ENCODE measurements at places on chromosomes 2 and 18.

DNA sequence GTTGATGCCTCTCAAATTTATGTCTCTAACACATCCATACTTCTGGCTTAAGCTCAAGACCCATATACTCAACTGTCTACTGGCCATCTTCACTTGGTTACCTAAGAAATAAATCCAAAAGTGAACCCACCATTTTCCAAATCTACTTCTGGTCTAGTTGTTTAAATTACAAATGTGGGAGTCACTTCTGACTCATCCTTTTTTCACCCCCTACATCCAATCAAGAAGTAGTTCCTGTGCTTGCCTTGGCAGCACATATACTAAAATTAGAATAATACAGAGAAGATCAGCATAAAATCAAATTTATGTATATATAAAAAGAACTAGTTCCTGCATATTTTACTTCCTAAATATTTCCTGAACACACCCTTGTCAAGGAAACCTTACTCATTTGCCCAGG lies 53.6 kb downstream of the STRN start:
- H3K4me3 ChIP-seq = no peak overlapping the region
- H3K4me1 ChIP-seq = no peaks in the 10 kb centered on the region
- H3K27me3 ChIP-seq = no peaks in the 10 kb centered on the region
- H3K36me3 ChIP-seq = peaks cover 2% of the 10 kb centered on the region

DNA sequence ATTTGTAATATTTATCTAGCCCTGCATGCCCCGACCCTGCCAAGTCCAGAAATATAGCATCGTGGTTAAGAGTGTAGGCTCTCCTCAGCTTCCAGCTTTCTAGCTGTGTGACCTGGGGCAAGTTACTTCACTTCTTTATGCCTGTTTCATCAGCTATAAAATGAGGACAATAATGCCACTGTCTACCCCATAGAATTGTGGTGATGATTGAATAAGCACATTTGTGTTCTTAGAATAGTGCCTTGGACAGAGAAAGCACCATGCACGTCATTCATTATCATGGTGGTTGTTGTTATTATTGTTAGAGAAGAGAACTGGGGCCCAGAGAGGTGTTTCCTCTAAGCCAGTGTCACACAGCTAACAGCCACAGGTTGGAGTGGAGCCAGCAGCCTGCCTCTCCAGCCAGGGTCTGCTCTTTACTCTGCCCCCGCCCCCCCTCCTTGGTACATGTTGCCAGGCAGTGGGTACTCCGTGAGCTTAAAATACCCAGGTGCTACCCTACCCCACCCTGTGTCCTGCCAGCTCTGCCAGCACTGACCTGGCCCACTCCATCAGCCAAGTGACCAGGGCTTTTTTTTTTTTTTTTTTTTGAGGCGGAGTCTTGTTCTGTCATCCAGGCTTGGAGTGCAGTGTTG lies 202.1 kb downstream of the CTIF start:
- H3K4me3 ChIP-seq = no peak overlapping the region
- H3K27ac ChIP-seq = no peak overlapping the region
- peaks cover 4% of the 10 kb centered on the region for H3K27me3 ChIP-seq

DNA sequence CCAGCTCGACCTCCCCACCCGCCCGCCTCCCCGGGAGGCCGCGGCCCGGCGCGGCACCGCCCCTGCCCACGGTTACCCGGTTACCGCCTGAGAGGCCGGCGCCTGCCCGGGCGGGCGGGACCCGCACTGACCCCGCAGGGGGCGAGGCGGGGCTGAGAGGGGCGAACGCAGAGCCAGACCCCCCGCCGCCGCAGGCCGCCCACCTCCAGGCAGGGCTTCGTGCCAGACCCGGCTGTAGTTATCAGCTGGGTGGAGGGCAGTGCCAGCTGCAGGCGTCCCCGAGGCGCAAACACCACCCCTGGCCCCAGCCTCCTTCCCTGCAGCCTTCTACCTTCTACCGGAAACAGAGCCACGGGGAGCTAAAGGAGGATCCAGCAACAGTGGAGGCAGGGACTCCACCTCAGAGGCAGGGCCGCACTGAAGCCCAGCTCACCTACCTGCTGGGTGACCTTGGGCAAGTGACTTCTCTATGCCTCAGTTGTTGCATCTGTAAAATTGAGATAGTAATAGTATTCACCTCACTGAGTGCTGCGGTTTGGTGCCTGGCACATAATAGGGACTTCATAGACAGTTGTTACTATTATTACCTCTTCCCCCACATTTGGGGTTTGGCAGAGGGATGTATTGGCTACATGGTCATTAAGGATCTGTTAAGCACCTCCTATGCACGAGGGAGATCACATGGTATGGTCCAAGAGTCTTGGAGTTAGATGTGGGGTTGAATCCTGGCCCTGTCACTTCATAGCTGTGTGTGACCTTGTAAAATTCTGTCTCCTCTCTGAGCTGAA lies 231.6 kb upstream of the SMAD2 start:
- H3K4me3 ChIP-seq = peak overlapping the region; percentile 44
- H3K4me1 ChIP-seq = peaks cover 7% of the 10 kb centered on the region
- H3K36me3 ChIP-seq = no peaks in the 10 kb centered on the region
- no peak overlapping the region for H3K27ac ChIP-seq
- DNase-seq = no peak

- H3K27ac ChIP-seq = no peak overlapping the region
- H3K4me1 ChIP-seq = no peaks in the 10 kb centered on the region
- peaks cover 16% of the 10 kb centered on the region for H3K27me3 ChIP-seq
- H3K36me3 ChIP-seq = no peaks in the 10 kb centered on the region
- no peak overlapping the region for H3K4me3 ChIP-seq
Observed at GRCh38 chr18:58221060-58221725, 177.2 kb downstream of the NEDD4L start.

DNA sequence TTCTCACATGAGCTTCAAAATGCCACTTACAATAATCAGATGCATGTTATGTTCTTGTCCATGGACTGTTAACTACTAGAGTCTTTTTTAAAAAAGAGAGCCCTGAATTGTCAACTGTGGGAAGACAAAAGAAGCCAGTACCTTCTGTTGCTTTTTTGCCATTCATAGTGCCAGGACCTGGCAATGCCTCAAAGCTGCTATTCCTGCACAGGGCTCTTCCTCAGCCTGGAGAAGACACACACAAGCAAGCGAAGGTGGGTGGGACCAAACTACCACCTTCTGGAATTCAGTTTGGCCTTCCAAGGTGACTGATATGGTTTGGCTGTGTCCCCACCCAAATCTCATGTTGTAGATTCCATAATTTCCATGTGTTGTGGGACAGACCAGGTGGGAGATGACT lies 160.6 kb downstream of the AFF3 start:
- no peak overlapping the region for H3K4me3 ChIP-seq
- H3K27me3 ChIP-seq = peaks cover 5% of the 10 kb centered on the region
- no peak overlapping the region for H3K27ac ChIP-seq
- DNase-seq = no peak
- no peaks in the 10 kb centered on the region for H3K36me3 ChIP-seq

DNA sequence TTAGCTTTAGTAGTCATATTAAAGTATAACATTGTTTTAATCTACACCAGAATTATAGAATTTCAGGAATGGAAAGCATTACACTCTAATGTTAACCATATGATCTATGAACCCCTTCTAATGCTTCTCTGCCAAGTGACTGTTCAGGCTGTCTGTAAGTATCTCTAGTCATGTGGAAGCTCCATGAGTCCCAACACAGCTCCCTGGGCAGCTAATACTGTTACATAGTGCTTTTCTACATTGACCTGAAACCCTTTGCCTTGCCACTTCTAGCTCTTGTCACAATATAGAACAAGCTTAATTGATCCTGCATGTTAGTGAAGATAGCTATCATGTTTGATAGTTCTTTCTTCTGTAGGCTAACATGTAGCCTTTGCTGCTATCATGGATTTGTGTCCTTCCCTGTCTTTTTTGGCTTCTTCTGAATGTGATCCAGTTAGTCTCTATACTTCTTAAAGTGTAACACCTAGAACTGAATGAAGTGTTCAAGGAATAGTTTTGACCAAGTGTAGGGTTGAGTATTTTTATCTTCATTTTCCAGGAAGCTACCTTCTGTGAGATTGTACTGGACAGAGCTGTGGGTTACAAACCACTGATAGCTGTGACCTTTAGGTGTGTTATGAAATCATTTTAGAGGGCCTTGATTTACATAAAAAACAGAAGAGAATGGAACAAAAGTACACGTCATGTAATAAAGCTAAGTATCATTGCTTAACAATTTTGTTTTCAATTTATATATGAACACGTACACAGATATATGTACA lies 23.7 kb downstream of the BABAM2 start:
- H3K27ac ChIP-seq = peak overlapping the region; percentile 69
- H3K4me1 ChIP-seq = peaks cover 26% of the 10 kb centered on the region
- no peak overlapping the region for H3K4me3 ChIP-seq
- H3K27me3 ChIP-seq = no peaks in the 10 kb centered on the region

GRCh38 chr2:81304154-81304830 lies 999.7 kb upstream of the LRRTM1 start:
- no peak overlapping the region for H3K4me3 ChIP-seq
- DNase-seq = no peak
- H3K27ac ChIP-seq = no peak overlapping the region

- H3K36me3 ChIP-seq = no peaks in the 10 kb centered on the region
- no peak overlapping the region for H3K27ac ChIP-seq
- no peaks in the 10 kb centered on the region for H3K4me1 ChIP-seq
- no peak overlapping the region for H3K4me3 ChIP-seq
- no peak for DNase-seq
Observed at GRCh38 chr2:106863387-106863786, 22.6 kb downstream of the ST6GAL2 start.

- H3K4me1 ChIP-seq = peaks cover 6% of the 10 kb centered on the region
- H3K36me3 ChIP-seq = peaks cover 1% of the 10 kb centered on the region
- H3K4me3 ChIP-seq = no peak overlapping the region
- H3K27ac ChIP-seq = no peak overlapping the region
Observed at GRCh38 chr2:3193443-3194330, 183.9 kb downstream of the EIPR1 start.

GRCh38 chr2:222076973-222077690 lies 221.7 kb downstream of the PAX3 start:
- H3K36me3 ChIP-seq = no peaks in the 10 kb centered on the region
- H3K4me3 ChIP-seq = no peak overlapping the region
- no peaks in the 10 kb centered on the region for H3K4me1 ChIP-seq
- H3K27me3 ChIP-seq = no peaks in the 10 kb centered on the region
- no peak for DNase-seq

DNA sequence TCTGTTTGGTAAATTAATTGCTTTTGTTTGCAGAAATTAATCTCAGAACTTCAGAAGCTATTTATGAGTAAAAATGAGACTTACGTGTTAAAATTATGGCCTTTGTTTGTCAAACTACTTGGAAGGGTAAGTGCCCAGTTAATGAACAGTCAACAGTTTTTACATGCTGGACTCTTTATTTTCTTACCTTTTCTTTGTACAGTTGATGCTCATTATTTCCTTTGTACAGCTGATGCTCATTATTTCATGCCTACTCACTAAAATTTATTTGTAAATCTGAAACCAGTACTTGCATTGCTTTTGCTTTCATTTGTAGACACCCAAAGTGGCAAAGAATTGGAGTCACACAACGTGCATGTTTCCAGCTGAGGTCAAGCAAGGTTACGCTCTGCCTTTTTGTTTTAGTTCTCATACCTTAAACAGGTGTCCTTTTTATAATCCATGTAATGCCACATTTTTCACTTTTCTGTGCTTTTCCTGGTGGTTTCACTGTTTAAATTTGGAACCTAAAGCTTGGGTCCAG lies 13.3 kb downstream of the RIF1 start:
- H3K4me1 ChIP-seq = peaks cover 36% of the 10 kb centered on the region
- peaks cover 52% of the 10 kb centered on the region for H3K36me3 ChIP-seq
- no peaks in the 10 kb centered on the region for H3K27me3 ChIP-seq
- H3K27ac ChIP-seq = peak overlapping the region; percentile 66
- H3K4me3 ChIP-seq = no peak overlapping the region

All from activated CD8-positive, alpha-beta memory T cell treated with anti-CD3 and anti-CD28 coated beads, Interleukin-2, amount 10 ng/mL, durations not matched to agents 7 days and 5 days (primary cell).